ENCODE measurements at places on chromosomes 5 and 9.

- DNase-seq = no peak
Measured at GRCh38 chr5:124627815-124628595, 118.4 kb downstream of the ZNF608 start.

- DNase-seq = no peak
Measured at GRCh38 chr9:89422151-89422975, 75.5 kb downstream of the SEMA4D start.

DNA sequence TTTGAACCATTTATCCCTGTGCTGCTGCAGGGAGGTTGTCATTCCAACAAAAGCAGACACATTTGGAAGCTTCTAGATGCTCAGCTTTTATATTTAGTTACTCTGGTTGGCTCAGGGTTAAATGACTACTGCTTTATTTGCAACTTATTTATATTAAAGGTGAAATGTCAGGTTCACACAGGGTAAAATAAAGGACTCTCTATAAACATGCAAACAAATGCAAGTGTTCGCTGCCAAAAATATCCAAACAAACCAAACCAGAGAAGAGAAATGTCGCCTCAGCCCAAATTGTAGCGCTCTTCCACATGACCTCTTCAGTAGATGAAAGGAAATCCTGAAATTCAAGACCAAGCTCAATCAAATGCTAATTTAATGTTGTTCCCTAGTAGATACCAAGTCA lies 57.0 kb upstream of the LIFR start:
- no peak for DNase-seq

DNA sequence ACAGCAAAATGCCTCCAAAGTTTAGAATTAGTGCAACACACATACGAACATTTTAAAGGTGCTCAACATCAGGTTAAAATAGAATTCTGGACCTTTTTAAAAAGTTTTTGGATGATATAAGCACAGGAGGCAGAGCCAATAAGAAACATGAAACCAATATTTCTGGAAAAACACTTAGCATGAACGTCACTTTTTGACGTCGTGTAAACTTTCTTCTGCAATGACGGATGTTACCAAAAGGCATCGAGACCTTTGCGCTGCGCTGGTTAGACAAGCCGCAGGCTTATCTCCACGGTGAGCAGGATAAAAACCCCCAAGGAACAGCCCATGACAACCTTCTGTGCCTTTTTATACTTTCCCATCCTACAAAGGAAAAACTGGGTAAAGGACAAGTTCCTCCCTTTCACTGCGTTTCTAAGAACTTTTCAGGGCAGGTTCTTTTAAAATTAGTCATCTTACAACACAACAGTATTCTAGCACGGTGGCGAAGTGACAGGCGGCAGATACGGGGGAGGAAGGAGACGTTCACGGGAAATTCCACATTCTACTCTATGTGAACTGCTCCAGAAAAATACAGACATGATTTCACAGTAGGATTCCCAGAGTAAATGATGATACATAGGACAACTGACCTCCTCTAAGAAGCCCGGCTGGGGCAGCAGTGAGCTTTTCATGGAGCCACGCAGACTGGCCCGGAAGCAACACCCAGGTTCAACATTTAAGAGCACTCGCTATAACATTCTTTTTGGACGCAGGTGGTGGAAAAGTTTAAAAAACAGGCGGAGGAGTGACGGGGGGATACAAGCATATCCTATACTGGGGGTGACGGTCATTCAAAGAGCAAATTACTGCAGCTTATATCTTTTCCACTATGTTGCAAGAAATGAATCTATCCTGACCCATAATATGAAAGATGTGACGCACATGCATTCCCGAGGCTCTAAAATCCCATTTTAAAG lies 52.4 kb downstream of the USP20 start:
- peak; percentile 74 for DNase-seq

DNA sequence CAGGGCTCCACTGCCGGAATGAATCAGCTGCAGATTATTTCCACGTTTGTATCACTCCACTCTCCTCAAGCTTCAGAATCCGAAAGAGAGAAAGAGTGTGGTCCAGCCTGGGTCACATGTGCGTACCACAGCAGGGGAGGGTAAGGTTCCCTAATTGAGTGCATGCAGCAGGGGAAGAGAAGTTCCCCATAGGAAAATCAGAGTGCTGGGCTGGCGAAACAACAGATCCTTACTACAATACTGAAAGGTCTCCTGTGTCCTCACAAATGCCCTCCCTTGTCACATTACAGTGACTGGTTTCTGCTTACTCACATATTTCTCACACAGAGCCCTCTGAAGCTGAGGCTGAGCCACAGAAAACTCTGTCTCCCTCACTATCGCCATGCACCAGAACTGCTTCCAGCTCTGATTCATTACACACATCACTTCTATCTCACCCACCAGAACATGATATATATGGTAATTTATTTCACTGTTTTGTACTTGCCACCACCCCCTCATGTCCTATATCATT lies 532.2 kb upstream of the TUSC1 start:
- DNase-seq = no peak

GRCh38 chr9:135588886-135589595 lies 27.5 kb downstream of the PAEP start:
- DNase-seq = no peak

GRCh38 chr5:58094031-58094430 lies 365.9 kb downstream of the PLK2 start:
- DNase-seq = peak; percentile 84

DNA sequence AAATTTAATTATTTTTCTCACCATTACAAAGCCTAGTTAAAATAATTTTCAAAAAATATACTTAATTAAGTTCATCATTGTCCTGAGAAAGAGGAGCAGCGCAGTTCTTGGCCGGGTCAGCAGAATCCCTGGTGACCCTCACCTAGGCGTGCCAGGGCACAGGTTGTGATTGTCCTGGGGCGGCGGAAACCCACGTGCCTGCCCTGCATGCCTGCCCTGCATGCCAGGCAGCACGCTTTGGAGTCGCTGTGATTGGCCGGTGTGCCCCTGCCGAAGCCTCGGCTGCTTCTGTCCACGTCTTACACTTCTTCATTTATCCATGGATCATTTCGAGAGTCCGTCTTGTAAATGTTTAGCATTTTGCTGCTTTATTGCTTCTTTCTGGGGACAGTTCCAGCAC lies 25.6 kb downstream of the SLC12A2 start:
- DNase-seq = no peak

DNA sequence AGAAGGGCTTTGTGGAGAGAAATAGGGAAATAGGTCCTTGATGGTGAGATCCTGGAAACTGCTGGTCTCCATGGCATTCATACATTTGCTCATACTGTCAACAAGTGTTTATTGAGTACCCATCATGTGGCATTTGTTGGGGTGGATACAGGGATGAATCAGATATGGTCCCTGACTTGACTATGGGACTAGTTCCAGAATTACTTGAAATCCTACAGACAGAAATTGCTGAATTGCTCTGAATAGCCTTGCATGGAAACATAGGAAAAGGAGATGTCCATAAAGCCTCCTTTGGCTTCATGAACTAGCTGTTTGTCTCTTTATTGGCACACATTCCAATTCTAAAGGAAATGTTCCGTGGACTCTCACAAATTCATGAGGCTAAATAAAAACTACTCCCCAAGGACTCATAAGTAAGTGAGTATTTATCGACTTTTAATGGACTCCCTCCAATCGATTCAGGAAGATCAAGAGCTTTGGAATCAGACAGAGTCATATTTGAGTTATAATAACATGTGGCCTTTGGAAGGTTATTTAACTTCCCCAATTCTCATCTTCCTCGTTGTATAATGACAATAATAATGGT lies 122.4 kb upstream of the C6 start:
- DNase-seq = no peak

GRCh38 chr9:130590305-130590704 lies 10.9 kb downstream of the FUBP3 start:
- no peak for DNase-seq

- DNase-seq = no peak
Measured at GRCh38 chr5:83145882-83146331, 68.6 kb downstream of the XRCC4 start.

DNA sequence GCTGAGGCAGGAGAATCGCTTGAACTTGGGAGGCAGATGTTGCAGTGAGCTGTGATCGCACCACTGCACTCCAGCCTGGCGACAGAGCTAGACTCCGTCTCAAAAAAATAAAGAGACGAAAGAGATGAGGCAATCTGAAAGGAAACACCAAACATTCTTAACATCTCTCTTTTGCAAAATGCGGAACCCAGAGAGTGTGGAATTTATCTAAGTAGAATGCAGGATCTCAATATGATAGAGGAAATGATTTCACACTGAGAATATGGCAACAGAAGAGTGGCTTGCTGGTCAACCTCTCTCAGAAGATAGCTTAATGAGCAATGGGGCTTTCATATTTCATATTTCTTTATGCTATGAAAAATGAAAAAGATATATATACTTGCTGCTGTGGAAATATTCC lies 33.4 kb upstream of the PCA3 start:
- DNase-seq = no peak

GRCh38 chr9:136011703-136012496 lies 50.7 kb upstream of the UBAC1 start:
- DNase-seq = peak; percentile 44

- DNase-seq = peak; percentile 33
Measured at GRCh38 chr5:159451197-159452052, 121.1 kb upstream of the IL12B start.

DNA sequence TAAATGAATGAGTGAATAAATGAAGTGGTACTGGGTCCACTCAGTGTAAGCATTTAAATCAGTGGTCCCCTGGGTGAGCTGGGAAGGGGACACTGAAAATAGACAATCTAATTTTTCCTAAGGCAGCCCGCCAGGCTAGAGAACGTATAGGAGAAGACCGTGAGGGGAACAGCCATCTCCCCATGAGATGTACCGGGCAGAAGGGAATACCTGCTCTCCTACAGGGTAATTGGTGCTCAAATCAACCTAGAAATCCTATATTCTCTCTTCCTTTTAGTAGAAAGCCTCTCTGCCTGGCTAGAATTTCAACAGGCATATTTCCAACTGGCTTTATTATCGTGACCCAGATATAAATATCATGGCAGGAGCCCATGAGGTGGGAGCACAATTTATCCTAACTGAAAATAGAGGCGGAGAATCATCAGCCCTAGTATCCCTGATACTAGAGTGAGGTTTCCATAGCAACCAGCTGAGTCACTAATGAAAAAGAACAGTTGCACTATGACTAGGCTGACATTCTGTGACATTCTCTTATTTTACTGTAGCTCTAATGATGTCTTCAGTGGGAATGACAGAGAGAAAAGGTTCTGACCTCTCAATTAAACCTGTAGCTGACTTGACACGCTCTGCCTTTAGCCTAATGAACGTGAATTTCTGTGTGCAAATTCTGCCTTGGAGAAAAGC lies 96.5 kb upstream of the CAST start:
- DNase-seq = peak; percentile 81

GRCh38 chr9:13845460-13845859 lies 468.5 kb downstream of the NFIB start:
- peak; percentile 7 for DNase-seq

DNA sequence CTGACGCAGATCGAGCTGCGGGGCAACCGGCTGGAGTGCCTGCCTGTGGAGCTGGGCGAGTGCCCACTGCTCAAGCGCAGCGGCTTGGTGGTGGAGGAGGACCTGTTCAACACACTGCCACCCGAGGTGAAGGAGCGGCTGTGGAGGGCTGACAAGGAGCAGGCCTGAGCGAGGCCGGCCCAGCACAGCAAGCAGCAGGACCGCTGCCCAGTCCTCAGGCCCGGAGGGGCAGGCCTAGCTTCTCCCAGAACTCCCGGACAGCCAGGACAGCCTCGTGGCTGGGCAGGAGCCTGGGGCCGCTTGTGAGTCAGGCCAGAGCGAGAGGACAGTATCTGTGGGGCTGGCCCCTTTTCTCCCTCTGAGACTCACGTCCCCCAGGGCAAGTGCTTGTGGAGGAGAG lies 4.6 kb upstream of the PHYHD1 start:
- DNase-seq = no peak

GRCh38 chr9:22580788-22581187 lies 134.2 kb downstream of the DMRTA1 start:
- DNase-seq = no peak

- DNase-seq = no peak
Measured at GRCh38 chr5:114097570-114097969, 264.3 kb upstream of the KCNN2 start.

DNA sequence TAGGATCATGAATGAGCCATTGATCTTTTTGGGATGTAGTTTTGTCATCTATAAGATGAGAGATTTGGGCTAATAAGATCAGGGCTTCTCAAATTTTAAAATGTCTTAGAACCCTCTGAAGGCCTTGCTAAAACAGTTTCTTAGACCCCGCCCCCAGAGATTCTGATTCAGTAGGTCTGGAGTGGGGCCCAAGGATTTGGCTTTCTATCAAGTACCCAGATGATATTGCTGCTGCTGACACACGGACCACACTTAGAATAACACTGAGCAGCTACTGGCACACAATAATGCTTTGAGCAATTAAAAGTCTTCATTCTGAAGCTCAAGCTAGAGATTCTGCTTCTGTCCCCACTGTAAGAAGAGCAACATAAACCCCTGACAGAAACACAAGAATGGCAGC lies 216.7 kb downstream of the SMARCA2 start:
- DNase-seq = no peak

- DNase-seq = no peak
Measured at GRCh38 chr9:2216591-2216990, 201.4 kb downstream of the SMARCA2 start.

DNA sequence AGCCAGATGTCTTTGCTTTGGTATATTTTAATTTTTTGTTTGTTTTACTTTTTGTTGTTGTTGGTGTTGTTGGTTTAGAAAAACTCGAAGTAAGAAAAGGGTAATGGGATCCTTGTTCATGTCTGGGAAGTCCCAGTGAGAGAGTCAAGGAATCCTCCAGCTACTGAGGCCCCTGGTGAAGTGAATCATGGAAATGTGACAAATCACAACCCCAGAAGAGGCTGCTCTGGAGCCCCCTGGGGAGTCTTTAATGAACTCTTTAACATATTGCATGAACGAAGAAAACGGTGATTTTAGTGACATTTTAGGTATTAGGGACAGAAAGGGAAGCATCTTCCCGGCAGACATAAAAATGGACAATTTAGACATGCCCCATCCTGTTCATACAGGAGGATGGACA lies 41.3 kb downstream of the TMEM174 start:
- DNase-seq = no peak

- no peak for DNase-seq
Measured at GRCh38 chr5:136242136-136242535, 49.2 kb upstream of the SMIM32 start.

DNA sequence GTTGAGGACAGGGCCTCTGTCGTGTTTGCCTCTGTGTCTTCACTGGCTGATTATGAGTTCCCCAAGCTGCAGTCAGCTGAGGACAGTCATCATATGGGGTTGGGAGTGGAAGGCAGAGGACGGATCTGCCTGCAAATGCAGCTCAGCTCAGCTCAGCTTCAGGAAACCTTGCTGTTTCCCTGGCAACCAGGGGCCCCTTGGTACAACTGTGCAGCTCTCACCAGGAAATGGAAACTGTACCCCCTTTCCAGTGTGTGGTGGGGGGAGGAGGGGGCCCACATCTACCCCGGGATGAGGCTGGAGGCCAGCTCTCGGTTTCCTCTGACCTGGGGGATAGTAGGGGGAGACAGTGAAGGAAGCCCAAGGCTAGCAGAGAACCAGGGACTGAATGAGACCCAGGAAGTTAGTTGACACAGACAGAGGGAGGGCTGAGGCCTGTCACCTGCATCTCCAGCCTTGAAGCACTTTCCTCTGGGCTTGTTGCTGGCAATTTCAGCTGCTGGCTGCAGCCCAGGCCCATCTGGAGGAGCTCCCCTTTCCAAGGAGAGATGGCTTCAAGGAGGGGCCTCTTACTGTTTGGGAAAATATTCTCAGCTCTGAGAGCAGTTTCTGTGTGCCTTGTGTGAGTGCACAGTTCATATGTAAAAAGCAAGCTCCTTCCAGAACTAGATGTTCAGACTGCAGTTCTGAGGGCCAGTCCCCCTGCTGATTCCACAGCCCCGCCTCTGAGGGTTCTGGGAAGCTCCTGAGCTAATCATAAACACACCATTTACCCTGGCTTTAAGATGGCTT lies 6.9 kb downstream of the ANXA6 start:
- peak; percentile 26 for DNase-seq
